ENCODE measurements at places on chromosomes 2 and 18. TPM values are rescaled to one million over a fixed set of nuclear protein-coding genes. Genes with fewer than 3 reads are reported as not detected.

GRCh38 chr2:219344751-219345430 lies 12.3 kb upstream of the RESP18 start:
- no peak for DNase-seq

DNA sequence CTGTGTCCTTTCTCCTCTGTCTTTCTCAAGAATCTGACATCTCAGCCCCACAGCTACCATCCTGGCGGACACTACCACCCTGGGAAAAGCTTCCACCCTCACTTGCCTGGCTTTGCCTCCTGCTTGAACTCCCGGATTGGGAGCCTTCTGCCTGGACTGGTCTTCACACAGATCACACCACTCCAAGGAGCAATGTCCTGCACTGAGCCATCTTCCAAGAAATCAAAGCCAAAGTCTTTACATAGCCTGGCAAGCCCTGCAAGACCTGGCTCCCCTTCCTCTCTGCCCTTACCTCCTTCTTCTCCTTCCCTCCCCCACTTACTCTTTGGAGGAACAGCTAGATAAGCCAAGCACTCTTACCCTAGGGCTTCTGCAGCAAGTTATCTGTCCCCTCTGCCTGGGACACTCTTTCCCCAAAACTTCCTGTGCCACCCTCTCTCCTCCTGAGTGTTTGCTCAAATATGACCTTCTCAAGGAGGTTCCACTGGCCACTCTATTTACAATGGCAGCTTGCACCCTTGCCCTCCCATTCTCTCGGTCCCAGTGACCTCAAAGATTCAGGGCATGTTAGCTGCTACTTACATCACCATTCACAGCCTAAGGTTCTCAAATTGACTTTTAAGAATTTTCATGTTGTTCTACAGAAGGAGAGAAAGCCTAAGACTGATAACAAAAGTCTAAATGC lies 9.7 kb downstream of the ATP8B1 start:
- DNase-seq = no peak

- DNase-seq = no peak
Observed at GRCh38 chr2:120415060-120415459, 69.1 kb downstream of the INHBB start.

- DNase-seq = no peak
Observed at GRCh38 chr2:235709124-235709813, 215.4 kb downstream of the AGAP1 start.

DNA sequence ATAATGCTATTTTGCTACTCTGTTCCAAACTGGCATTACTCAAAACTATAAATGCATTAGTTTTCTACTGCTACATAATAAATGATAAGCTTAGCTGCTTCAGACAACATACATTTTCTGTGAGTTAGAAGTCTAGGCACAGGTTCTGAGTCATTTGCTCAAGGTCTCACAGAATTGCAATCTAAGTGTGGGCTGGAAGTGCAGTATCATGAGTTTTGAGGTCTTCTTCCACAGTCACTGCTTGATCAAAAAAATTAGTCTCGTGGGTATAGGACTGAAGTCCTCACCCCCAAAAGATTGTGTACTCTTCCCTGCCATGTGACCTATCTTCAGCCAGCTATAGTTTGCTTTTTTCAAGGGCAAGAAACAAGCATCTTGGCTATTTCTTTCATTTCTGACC lies 676.9 kb downstream of the ADCYAP1 start:
- DNase-seq = no peak

- DNase-seq = no peak
Observed at GRCh38 chr2:7774481-7774880, 857.3 kb downstream of the RNF144A start.

GRCh38 chr18:72197591-72197990 lies 346.6 kb downstream of the CBLN2 start:
- no peak for DNase-seq

DNA sequence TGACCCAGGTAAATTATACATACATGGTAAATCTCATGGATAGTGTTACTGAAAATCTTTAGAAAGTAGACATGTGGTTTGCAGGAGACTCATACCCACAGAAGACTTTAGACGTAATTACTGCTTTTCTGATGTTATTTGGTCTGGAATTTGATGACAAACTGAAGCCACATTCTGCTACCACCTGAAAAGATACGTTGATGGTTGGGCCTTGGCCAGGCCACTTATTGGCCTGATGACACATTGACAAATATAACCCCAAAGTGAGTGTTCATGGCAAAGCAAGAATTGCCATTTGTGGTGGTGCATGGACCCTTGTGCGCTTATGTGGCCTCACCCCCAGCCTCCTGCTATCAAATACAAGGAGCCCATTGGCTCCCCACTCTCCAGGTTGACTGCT lies 155.6 kb downstream of the METTL4 start:
- DNase-seq = no peak

Gene ACKR3
- 0.73 TPM for total RNA-seq

Gene THSD7B
- total RNA-seq = 2.2 TPM

Gene USP40
- total RNA-seq = 12.0 TPM

Gene IRS1
- 26.9 TPM for total RNA-seq

Measured in H1 (cell line).